ENCODE measurements at places on chromosomes 2 and 18. TPM values are rescaled to one million over a fixed set of nuclear protein-coding genes. Genes with fewer than 3 reads are reported as not detected.

DNA sequence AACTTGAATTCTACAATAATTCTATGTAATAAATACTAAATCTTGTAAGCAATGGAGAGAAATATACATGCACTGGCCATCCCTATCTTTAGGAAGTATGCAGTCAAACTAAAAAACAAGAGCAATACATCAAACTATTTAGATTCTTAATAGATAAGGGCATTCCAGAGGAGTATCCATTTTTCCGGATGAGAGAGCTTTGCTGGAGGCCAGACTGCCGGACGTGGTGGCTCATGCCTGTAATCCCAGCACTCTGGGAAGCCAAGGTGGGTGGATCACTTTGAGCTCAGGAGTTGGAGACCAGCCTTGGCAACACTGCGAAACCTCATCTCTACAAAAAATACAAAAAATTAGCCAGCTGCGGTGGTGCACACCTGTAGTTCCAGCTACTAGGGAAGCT is 60.8 kb downstream of the KIF5C start:
- no peaks in the 10 kb centered on the region for H3K4me1 ChIP-seq
- no peak for DNase-seq
- no peak overlapping the region for H3K4me3 ChIP-seq
- no peaks in the 10 kb centered on the region for H3K36me3 ChIP-seq
- no peaks in the 10 kb centered on the region for H3K27me3 ChIP-seq

- no peak for DNase-seq
- no peak overlapping the region for H3K4me3 ChIP-seq
- H3K27me3 ChIP-seq = no peaks in the 10 kb centered on the region
- no peaks in the 10 kb centered on the region for H3K36me3 ChIP-seq
Observed at GRCh38 chr18:3790703-3791102, 340.7 kb downstream of the TGIF1 start.

Gene B3GNT2
- total RNA-seq = 26.0 TPM

Gene KIF1A
- total RNA-seq = 1.7 TPM

GRCh38 chr2:42274863-42275262 is 86.2 kb downstream of the COX7A2L start:
- peaks cover 5% of the 10 kb centered on the region for H3K4me1 ChIP-seq
- H3K27me3 ChIP-seq = no peaks in the 10 kb centered on the region
- no peaks in the 10 kb centered on the region for H3K36me3 ChIP-seq
- H3K4me3 ChIP-seq = no peak overlapping the region
- no peak overlapping the region for H3K27ac ChIP-seq
- DNase-seq = no peak

DNA sequence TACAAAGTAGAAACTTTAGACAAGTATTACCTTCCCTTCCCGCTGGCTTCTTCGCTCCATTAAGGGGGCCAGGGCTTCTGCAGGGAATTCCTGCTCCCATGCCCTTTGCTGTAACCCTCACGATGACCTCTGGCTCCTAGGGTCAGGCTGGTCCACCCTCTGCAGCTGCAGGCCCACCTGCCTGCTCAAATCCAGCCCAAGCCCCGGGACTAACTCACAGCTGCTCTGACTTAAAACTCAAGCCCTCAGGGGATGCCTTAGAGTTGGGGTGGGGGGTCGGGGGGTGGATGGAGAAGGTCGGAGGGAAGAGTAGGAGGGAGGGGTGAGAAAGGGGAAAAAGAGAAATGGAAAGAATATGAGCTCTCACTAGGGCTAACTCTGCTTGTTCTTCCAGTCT is 4.9 kb downstream of the IGFBP5 start:
- peaks cover 25% of the 10 kb centered on the region for H3K36me3 ChIP-seq
- peaks cover 44% of the 10 kb centered on the region for H3K4me1 ChIP-seq
- H3K4me3 ChIP-seq = no peak overlapping the region

Data from thyroid gland (tissue), 4 donors.